ENCODE measurements at places on chromosomes 5 and 9. TPM values are rescaled to one million over a fixed set of nuclear protein-coding genes. Genes with fewer than 3 reads are reported as not detected.

The ADGRD2 gene
- not detected for total RNA-seq

The PNPLA7 gene
- 15.2 TPM for total RNA-seq

The OR13C2 gene
- not detected for total RNA-seq

The CDK5RAP2 gene
- 59.4 TPM for total RNA-seq

The ENTREP1 gene
- 31.4 TPM for total RNA-seq

The GABBR2 gene
- not detected for total RNA-seq

Data from ovary (tissue), 10 donors.